ENCODE measurements at places on chromosomes 7 and 10. TPM values are rescaled to one million over a fixed set of nuclear protein-coding genes. Genes with fewer than 3 reads are reported as not detected.

The CPA2 gene
- total RNA-seq: 0.38 TPM

The CACUL1 gene
- total RNA-seq: 49.8 TPM

The TYW1 gene
- total RNA-seq: 12.7 TPM

The GRID2IP gene
- total RNA-seq: not detected

The SMO gene
- total RNA-seq: 10.4 TPM

The C10orf105 gene
- under 0.01 TPM for total RNA-seq

The HSPA12A gene
- 6.1 TPM for total RNA-seq

The TFEC gene
- total RNA-seq: 0.17 TPM

The LIPN gene
- total RNA-seq: not detected

The SEMA3A gene
- 12.8 TPM for total RNA-seq

The SFTPA1 gene
- not detected for total RNA-seq

The SFTPA2 gene
- not detected for total RNA-seq

The ERVW-1 gene
- total RNA-seq: not detected

The NME8 gene
- total RNA-seq: not detected

The RTKN2 gene
- 4.5 TPM for total RNA-seq

Measured in mammary epithelial cell (primary cell).